ENCODE measurements at places on chromosomes 2 and 18.

DNA sequence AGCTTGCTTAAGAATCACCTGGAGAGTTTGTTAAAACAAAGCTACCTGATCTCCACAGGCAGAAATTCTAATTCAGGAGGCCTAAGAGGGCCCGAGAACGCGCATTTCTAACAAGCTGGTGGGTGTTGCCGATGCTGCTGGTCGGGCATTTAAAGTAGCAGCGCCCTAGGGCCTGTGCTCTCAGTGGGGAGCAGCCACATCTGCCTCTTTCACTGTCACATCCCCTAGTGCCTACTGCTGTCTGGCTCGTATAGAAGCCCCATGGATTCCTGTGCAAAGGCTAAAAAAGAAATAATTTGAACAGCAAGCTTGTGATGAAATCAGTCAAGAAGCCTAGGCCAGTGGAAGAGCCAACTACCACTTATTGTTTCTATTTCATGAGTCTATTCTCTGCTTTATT, 126.7 kb upstream of the SMIM21 start:
- no peak for DNase-seq

DNA sequence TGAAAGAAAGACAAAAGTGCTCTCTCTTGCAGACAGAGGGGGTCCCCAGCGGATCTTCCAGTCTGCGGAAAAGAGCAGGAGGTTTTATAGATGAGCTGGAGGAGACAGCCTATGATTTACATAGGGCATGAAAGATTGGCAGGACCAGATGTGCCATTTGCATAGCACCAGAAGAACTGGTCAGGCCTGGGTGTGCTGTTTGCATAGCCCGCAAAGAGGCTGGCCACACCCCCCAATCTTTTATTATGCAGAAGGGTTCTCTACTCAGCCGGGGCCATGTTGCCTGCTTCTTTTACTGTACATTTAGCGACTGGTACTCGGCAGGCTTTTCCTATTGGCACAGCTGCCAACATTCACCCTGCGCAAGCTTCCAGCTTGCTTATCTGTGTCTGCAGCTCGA, 317.6 kb downstream of the GALR1 start:
- no peak for DNase-seq

GRCh38 chr18:73153271-73153670, 285.5 kb upstream of the NETO1 start:
- no peak for DNase-seq

GRCh38 chr2:190343536-190344275, at the start of gene INPP1:
TSS of gene INPP1 (plus strand) at chr2:190343589. CDS start at chr2:190360103, 16,514 bp downstream.
- peak; percentile 26 for DNase-seq

- DNase-seq: no peak
Observed at GRCh38 chr2:9306911-9307310, 100.3 kb downstream of the ASAP2 start.

- no peak for DNase-seq
Observed at GRCh38 chr2:198116756-198117155, 312.4 kb downstream of the PLCL1 start.

- no peak for DNase-seq
Observed at GRCh38 chr2:128322715-128323554, 4.3 kb upstream of the HS6ST1 start.

GRCh38 chr2:173311844-173312606, 42.6 kb upstream of the CDCA7 start:
- DNase-seq: no peak

DNA sequence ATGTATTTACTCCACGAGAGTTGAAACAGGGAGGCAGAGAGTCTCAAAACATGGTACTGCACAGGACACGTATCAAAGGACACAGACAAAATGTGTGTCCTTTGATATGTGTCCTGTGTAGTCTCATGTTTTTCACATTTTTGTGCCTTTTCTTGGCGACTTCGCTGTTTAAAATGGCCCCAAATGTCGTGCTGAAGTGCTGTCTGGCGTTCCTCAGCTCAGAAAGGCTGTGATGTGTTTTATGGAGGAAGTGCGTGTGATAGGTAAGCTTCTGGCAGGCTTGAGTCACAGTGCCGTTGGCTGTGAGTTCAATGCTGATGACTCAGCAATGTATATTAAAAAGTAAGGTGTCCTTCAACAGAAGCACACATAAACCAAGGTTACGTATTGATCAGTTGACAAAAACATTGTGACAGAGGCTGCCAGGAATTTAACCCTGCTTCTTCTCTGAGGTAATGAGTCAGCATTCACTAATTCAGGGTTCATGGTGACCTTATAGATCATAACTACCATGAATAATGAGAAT, 78.2 kb downstream of the DYSF start:
- DNase-seq: no peak

GRCh38 chr2:43203373-43203772, 23.0 kb downstream of the ZFP36L2 start:
- DNase-seq: no peak

- DNase-seq: no peak
Observed at GRCh38 chr2:121243821-121244460, 41.1 kb downstream of the TFCP2L1 start.

- DNase-seq: no peak
Observed at GRCh38 chr2:65952966-65953761, 481.8 kb upstream of the MEIS1 start.

- DNase-seq: no peak
Observed at GRCh38 chr18:63979409-63979920, 9.6 kb downstream of the SERPINB8 start.

DNA sequence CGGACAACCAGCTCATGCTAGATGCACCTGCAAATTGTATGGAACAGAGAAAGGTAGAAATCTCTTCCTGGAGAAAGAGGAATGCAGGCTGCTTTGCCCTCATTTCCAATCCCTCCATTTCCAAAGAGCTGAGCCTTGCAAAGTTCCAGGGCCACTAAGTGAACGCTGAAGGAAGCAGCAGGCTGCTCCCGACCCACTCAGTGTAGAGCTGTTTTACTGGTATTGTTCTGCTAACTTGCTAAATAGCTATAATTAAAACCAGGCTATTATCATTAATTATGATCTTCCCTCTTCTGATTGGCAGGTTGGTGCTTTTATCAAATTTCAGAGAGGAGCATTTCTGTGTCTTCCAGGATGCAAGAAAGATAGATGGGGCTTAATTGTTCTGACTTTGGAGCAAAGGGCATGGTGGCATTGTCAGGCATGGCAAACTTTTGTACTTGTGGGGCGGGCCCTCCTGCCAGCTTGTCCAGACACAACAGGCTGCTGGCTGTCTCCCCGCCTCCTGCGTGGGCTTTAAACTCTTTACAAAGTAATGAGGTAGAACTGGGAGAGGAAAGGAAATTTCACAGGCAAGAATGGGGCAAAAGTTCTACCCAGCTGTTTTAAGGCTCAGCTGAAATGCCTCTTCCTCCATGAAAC, 40.2 kb downstream of the ALK start:
- DNase-seq: no peak

DNA sequence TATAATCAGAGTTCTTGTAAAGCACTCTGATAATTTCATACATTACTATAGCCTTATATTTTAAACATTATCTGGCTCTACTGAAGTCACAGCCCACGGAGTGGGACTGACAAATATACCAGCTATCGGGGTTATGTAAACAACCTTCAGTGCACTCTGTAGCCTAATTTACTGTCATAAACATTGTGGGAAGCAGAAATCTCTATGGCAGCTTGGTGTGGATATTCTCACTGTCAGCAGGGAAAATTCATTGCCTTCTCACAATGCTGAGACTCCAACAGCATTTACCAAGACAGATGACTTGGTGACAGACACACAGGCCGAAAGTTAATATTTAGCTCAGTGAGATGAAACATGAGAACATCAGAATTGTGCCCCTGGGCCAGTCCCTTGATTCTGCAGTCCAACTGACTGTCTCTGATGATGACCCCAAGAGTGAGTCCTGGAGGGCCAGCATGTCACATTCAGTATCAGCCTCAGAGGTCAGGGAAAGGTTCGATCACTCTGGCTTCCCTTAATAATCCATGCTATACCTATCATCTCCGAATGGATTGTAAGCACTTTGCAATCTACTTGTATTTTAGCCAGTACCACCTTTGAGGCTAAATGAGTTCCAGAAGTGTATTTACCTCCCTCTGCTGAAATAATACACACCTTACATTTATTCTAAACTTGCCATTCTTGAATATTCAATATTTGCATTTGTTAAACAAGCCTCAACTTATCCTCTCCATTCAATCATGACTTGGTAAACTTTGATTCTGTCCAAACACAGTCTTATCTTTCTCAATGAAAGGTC, 146.2 kb upstream of the OSR1 start:
- no peak for DNase-seq

GRCh38 chr2:235957251-235957650, 210.9 kb downstream of the GBX2 start:
- no peak for DNase-seq

GRCh38 chr2:120349440-120349921, 3.5 kb downstream of the INHBB start:
- DNase-seq: no peak

GRCh38 chr2:45623098-45623497, 12.0 kb upstream of the SRBD1 start:
- DNase-seq: no peak

GRCh38 chr2:144705328-144706245, 185.7 kb upstream of the ZEB2 start:
- no peak for DNase-seq

- DNase-seq: no peak
Observed at GRCh38 chr2:8527676-8528075, 154.2 kb upstream of the ID2 start.

DNA sequence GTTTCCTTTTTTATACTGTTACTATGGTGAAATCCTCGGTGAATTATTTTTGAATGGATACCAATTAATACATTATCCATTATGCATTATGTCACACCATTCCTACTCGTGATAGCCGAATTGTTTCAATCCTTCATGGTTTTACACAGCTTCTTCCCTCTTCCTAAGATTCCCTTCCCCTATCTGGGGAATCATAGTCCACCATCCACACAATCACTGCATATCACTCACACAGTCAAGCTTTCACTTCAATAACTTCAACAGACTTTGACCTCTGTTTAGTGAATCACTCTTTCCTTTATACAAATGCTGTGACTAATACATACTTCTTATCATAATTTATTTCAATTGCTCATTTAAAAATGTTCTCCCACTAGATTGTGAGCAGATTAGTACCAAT, 1108.1 kb upstream of the LRRTM1 start:
- DNase-seq: no peak

- no peak for DNase-seq
Observed at GRCh38 chr18:48905513-48905912, 45.3 kb downstream of the SMAD7 start.

DNA sequence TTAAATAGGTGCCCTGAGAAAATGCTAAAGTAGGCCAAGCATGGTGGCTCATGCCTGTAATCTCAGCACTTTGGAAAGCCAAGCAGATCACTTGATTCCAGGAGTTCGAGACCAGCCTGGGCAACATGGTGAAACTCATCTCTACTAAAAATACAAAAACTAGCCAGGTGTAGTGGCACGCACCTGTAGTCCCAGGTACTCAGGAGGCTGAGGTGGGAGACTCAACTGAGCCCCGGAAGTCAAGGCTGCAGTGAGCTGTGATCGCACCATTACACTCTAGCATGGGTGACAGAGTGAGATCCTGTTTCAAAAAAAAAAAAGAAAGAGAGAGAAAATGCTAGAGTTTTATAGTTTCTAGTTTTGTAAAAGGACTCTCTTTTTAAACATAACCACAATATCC, 12.0 kb downstream of the ANKRD44 start:
- DNase-seq: no peak

GRCh38 chr2:95106081-95106480, 15.5 kb downstream of the MRPS5 start:
- DNase-seq: no peak

DNA sequence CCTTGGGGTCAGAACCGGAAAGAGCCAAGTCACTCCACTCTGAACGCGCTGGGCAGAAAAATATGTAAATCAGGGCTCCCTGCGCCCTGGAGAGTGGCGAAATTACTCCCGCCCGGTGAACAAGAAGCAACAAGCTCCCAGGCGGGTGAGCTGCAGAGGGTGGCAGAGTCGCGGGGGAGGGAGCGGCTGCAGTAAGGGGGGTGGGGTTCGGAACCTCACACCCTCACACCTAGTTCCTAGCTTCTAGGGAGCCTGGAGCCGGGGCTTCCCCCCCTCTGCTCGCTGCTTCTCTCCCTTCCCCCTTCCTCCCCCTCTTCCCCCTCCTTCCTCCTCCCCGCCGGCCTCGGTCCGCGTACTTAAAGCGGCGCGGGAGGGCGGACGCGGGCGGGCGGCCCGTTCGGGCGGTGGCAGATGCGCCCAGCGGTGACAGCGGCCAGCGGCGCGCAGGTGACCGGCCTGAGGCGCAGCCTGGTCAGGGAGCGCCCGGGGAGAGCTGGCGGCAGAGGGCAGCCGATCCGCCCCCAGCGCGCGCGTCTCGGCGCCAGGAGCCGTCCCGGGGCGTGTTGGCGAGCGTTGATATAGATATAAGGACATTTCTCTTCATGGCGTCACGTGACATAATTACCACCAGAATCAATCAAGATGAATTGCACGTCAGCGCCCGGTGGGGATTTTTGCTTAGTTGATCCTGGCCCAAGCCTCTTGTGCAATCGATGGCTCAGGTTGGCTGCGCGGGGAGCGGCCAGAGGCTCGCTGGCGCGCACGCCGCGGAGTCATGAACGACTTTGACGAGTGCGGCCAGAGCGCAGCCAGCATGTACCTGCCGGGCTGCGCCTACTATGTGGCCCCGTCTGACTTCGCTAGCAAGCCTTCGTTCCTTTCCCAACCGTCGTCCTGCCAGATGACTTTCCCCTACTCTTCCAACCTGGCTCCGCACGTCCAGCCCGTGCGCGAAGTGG, at the start of gene HOXD11:
TSS of gene HOXD11 (plus strand) at position 700 of the 959 bp plus-strand sequence. CDS start at position 776, 76 bp downstream.
- no peak for DNase-seq

- DNase-seq: no peak
Observed at GRCh38 chr2:84749442-84749841, 131.4 kb downstream of the TRABD2A start.

DNA sequence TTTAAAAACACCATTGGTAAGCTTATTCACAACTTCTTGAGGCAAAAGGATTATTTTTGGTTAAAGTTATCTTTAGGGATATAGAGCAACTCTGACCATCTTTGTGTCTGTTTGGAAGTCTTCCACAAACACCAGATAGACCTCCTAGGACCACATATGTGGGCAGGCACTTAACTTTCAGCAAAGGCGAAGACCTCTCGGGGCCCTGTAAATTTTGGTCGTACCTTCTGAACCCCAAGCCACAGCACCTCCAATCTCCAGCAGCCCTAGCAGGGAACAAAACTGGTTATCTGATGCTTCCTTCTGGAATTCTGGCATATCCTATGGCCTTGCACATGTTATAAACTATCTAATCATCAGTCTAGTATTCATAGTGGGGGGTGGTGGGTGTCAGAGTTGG, 114.8 kb downstream of the MBD5 start:
- no peak for DNase-seq

DNA sequence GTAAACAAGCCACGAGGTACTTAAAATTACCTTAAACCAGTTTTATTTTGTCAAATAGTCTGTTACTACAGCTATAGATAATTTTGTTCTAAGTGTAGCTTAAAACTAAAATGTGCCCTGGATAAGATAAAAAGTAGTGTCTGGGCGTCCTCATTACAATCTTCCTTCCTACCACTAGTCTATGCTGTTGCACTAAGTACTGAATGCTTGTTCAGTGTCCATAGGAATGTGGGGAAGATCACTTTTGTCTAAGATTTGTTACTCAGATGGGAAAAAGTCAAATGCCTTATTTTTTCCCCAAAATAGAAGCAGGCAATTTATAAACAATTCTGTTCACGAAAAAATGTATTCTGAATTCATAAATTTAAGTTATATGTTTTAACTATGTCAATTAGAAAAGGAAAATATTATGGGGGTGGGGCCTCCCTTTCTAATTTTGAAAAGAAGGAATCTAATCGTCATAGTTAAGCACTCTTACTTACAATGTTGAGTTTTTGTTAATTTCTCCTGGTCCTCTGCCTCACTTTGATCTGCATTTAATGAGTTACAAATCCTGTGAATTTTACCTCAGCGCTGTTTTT, 140.4 kb upstream of the VRK2 start:
- no peak for DNase-seq

- DNase-seq: no peak
Observed at GRCh38 chr2:239065537-239065936, 217.7 kb downstream of the TWIST2 start.

Data from activated naive CD4-positive, alpha-beta T cell (primary cell).